Thoracic aorta endothelial cell (primary cell): ENCODE measurements at places on chromosomes 11 and 22. TPM values are rescaled to one million over a fixed set of nuclear protein-coding genes. Genes with fewer than 3 reads are reported as not detected.

The RBM4 gene
- 93.0 and 96.8 TPM in 2 replicates for total RNA-seq

The THY1 gene
- total RNA-seq = 0.65 and 0.80 TPM in 2 replicates

The CRYBB3 gene
- not detected in 2 replicates for total RNA-seq

The TRIM48 gene
- not detected in 2 replicates for total RNA-seq

The SGSM1 gene
- 0.27 and 0.50 TPM in 2 replicates for total RNA-seq
